Progenitor cell of endocrine pancreas (in vitro differentiated cells): ENCODE measurements at places on chromosomes 3 and 15.
A peak's percentile ranks its signal among the peaks of the same experiment; 100 is the strongest.

- peaks cover 5% of the 10 kb centered on the region for H3K4me1 ChIP-seq
- no peaks in the 10 kb centered on the region for H3K27me3 ChIP-seq
- no peak overlapping the region for H3K27ac ChIP-seq
- H3K4me3 ChIP-seq = no peak overlapping the region
Measured at GRCh38 chr3:173007079-173007723, 133.8 kb downstream of the SPATA16 start.

DNA sequence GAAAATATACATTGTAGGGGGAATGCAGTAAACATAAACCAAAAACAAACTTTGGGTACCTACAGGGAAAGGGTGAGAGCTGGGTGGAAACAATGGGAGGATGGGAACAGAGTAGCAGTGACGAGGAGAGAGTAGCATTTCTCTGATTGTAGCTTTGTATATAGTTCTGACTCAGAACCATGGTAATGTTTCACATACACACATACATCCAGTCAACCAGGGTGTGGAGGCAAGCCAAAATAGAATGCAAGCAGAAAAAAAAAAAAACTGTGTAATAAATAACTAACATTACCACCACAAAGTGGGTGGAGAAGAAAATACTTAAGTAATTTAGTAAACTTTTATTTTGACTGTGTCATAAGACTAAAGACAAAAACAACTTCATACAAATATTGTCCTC is 27.2 kb downstream of the BCL2A1 start:
- H3K4me1 ChIP-seq = peaks cover 6% of the 10 kb centered on the region
- no peaks in the 10 kb centered on the region for H3K36me3 ChIP-seq
- H3K27me3 ChIP-seq = no peaks in the 10 kb centered on the region
- no peak overlapping the region for H3K4me3 ChIP-seq
- peak overlapping the region; percentile 63 for H3K27ac ChIP-seq

GRCh38 chr3:32733631-32734229 is 48.7 kb downstream of the CNOT10 start:
- H3K4me1 ChIP-seq = no peaks in the 10 kb centered on the region
- DNase-seq = no peak
- no peak overlapping the region for H3K4me3 ChIP-seq
- peaks cover 13% of the 10 kb centered on the region for H3K36me3 ChIP-seq

GRCh38 chr3:116140100-116140689 is 305.1 kb downstream of the LSAMP start:
- H3K36me3 ChIP-seq = no peaks in the 10 kb centered on the region
- H3K4me3 ChIP-seq = no peak overlapping the region
- H3K27ac ChIP-seq = no peak overlapping the region
- H3K4me1 ChIP-seq = peaks cover 8% of the 10 kb centered on the region
- no peaks in the 10 kb centered on the region for H3K27me3 ChIP-seq

DNA sequence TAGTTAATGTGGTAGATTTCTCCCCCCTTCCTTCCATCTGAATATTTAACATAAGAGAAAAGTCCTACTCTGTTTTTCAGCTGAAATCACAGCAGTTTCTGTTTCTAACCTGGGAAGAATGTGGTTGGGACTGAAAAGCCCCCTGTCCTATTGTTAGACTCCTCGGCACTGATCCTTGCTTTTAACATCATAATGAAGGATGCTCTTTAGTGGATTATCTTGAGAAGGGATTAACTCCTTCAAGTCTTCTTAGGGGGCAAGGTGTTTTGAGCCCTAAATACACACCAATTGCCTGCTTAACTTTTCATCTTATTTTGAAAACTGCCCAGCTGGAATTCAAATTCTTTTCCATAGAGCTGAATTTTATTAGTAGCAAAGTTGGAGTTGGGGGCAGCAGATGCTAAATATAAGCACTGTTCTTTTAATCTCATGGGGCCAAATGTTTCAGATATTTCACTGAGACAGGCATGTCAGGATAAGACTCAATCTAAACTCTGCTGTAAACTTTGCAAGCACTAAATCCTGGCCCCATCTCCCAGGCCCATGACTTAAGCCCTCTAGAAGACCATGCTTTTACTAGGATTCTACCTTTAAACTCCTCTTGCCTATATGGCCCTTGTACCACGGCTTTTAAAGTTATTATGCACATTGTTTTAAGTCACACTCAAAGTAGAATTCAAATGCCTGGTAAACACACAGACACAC is 243.2 kb upstream of the NR2F2 start:
- no peak for DNase-seq
- H3K27me3 ChIP-seq = no peaks in the 10 kb centered on the region
- H3K4me3 ChIP-seq = no peak overlapping the region
- H3K4me1 ChIP-seq = peaks cover 4% of the 10 kb centered on the region
- H3K27ac ChIP-seq = no peak overlapping the region

GRCh38 chr3:50608278-50608677 is 3.3 kb downstream of the CISH start:
- DNase-seq = no peak
- no peak overlapping the region for H3K27ac ChIP-seq
- H3K4me1 ChIP-seq = peaks cover 21% of the 10 kb centered on the region
- H3K4me3 ChIP-seq = no peak overlapping the region

GRCh38 chr3:194023501-194024280 is 112.3 kb upstream of the HES1 start:
- DNase-seq = no peak
- no peaks in the 10 kb centered on the region for H3K36me3 ChIP-seq
- H3K4me1 ChIP-seq = peaks cover 10% of the 10 kb centered on the region
- no peak overlapping the region for H3K27ac ChIP-seq
- no peak overlapping the region for H3K4me3 ChIP-seq
- no peaks in the 10 kb centered on the region for H3K27me3 ChIP-seq

DNA sequence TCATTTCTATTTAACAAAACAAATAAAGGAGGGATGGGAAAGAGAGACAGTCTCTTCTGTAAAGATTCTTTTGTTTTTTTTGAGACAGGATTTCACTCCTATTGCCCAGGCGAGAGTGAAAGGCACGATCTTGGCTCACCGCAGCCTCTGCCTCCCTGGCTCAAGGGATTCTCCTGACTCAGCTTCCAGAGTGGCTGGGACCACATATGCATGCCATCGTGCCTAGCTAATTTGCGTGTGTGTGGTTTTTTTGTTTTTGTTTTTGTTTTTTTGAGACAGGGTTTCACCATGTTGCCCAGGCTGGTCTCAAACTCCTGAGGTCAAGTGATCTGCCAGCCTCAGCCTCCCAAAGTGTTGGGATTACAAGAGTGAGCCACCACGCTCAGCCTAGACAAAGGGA is 23.3 kb downstream of the STAG1 start:
- DNase-seq = no peak
- H3K36me3 ChIP-seq = no peaks in the 10 kb centered on the region
- H3K4me1 ChIP-seq = peaks cover 37% of the 10 kb centered on the region
- no peak overlapping the region for H3K4me3 ChIP-seq

DNA sequence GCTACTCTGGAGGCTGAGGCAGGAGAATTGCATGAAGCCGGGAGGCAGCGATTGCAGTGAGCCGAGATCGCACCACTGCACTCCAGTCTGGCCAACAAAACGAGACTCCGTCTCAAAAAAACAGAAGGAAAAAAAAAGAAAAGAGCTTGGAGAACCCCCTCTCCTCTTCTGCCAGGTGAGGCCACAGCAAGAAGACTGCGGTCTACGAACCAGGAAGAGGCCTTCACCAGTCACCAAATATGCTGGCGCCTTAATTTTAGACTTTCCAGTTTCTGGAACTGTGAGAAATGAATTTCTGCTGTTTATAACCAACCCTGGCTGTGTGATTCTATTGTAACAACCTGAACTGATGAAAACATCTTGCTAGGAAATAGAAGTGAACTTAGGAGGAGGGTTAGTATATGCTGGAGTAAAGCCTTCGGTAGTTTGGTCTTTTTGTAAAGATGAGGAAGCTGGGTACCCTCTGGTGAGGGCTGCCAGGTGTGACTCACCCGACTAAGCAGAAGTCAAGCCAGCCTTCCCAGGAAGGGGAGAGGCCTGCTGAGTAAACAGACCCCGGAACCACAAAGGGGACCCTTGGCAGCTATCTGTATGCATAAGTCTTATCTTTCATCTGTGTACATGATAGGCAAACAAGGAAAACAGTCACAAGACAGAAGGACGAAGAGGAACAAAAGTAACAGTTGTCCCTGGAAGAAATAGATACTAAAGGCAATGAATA is 78.7 kb downstream of the KLF13 start:
- peaks cover 15% of the 10 kb centered on the region for H3K27me3 ChIP-seq
- peaks cover 2% of the 10 kb centered on the region for H3K36me3 ChIP-seq
- no peak overlapping the region for H3K27ac ChIP-seq

- no peak overlapping the region for H3K27ac ChIP-seq
- peaks cover 1% of the 10 kb centered on the region for H3K36me3 ChIP-seq
- H3K4me1 ChIP-seq = peaks cover 22% of the 10 kb centered on the region
- H3K4me3 ChIP-seq = no peak overlapping the region
- DNase-seq = no peak
- peaks cover 2% of the 10 kb centered on the region for H3K27me3 ChIP-seq
Measured at GRCh38 chr3:4757575-4758248, 221.5 kb upstream of the BHLHE40 start.

DNA sequence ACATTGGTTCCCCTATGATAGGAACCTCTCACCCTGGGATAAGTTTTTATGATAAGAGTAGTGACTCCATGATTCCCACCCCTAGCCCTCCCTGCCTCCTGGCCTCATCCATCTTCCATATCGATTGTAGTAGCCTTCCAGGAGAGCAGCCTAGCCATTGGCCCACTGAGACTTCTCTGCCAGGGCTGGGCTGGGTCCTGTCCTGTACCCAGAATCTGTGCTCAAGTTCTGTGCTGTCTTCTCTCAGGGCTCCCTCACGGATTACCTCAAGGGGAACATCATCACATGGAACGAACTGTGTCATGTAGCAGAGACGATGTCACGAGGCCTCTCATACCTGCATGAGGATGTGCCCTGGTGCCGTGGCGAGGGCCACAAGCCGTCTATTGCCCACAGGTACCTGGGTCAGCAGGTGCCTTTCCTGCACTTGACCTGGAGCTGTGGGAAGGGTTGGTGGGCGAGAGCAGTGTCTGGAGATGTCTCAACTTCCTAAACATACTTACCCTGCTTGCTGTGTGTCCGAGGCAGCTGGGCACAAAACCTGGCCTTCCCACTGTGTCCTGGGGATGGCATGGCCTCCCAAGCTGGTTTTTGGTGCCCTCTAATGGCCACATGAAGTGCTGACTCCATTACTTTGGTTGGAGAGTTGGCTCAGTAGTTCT is 16.6 kb upstream of the EXOG start:
- H3K4me3 ChIP-seq = no peak overlapping the region
- peaks cover 21% of the 10 kb centered on the region for H3K36me3 ChIP-seq
- H3K27ac ChIP-seq = peak overlapping the region; percentile 6
- peaks cover 3% of the 10 kb centered on the region for H3K4me1 ChIP-seq

DNA sequence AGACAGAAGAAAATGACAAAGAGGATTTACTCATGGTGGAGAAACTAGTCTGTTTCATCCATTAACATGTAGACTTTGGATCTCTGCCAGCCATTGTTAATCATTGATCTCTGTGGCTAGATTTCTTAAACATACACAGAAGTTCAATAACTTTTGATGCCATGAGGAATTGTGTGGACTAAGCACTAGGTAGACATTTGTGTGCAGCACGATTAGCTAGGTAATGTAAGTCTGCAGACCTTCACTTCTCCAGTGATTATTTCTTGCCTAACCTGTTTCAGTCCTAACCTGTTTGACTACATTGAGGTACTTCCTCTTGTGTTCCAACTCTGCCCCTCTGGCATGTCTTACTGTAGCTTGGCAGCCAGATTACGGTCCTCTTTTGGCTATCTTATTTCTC is 928.5 kb upstream of the ROBO1 start:
- H3K4me1 ChIP-seq = peaks cover 22% of the 10 kb centered on the region
- DNase-seq = no peak
- peak overlapping the region; percentile 71 for H3K27ac ChIP-seq
- H3K4me3 ChIP-seq = no peak overlapping the region
- H3K36me3 ChIP-seq = no peaks in the 10 kb centered on the region

GRCh38 chr3:98874602-98875249 is 26.8 kb downstream of the DCBLD2 start:
- H3K36me3 ChIP-seq = peaks cover 46% of the 10 kb centered on the region
- H3K4me3 ChIP-seq = no peak overlapping the region
- H3K27ac ChIP-seq = no peak overlapping the region
- DNase-seq = no peak
- no peaks in the 10 kb centered on the region for H3K27me3 ChIP-seq

GRCh38 chr15:40340038-40340739 is 550 bp downstream of the CCDC9B start:
- no peaks in the 10 kb centered on the region for H3K36me3 ChIP-seq
- peaks cover 3% of the 10 kb centered on the region for H3K4me1 ChIP-seq
- no peak overlapping the region for H3K4me3 ChIP-seq

DNA sequence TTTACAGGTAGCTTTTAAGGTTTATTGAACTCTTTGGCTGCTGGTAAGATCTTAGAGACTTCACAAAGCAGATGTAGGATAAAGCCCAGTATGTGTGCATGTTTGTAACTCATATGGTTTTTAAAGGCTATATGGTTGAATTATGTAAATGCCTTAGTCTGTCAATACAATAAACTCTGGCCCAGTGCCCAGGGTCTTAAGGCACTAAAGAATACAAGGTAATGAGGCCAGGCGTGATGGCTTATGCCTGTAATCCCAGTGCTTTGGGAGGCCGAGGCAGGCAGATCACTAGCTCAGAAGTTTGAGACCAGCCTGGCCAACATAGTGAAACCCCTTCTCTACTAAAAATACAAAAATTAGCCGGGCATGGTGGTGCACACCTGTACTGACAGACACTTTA is 170.3 kb upstream of the CGNL1 start:
- H3K4me1 ChIP-seq = peaks cover 14% of the 10 kb centered on the region
- no peak for DNase-seq
- H3K4me3 ChIP-seq = no peak overlapping the region
- H3K27ac ChIP-seq = peak overlapping the region; percentile 49

GRCh38 chr3:47324278-47324865 is 41.6 kb downstream of the KLHL18 start:
- peaks cover 19% of the 10 kb centered on the region for H3K36me3 ChIP-seq
- no peak overlapping the region for H3K27ac ChIP-seq
- H3K4me3 ChIP-seq = no peak overlapping the region
- DNase-seq = peak; percentile 42
- H3K27me3 ChIP-seq = no peaks in the 10 kb centered on the region
- no peaks in the 10 kb centered on the region for H3K4me1 ChIP-seq

GRCh38 chr3:71408903-71409302 is 174.6 kb downstream of the FOXP1 start:
- no peak for DNase-seq
- H3K36me3 ChIP-seq = peaks cover 2% of the 10 kb centered on the region
- H3K27me3 ChIP-seq = no peaks in the 10 kb centered on the region
- no peak overlapping the region for H3K4me3 ChIP-seq
- peak overlapping the region; percentile 2 for H3K27ac ChIP-seq
- H3K4me1 ChIP-seq = peaks cover 31% of the 10 kb centered on the region

DNA sequence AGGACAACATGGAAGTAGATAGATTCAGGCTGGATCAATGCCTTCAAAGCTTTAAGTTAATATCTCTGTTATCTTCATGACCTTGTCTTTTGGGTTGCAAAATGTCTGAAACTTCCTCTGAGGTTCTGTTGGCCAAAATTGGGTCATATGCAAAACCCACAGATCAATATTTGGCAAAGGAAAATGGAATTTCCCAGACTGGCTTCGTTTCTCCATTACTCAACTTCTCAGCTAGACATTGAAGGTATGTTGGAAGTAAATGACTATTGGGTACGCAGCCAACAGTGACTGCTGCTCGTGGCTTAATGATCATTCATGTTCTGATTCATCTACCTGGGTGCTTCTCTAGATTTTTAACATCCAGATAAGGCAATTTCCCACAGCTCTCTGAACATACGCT is 675.4 kb upstream of the SGO1 start:
- H3K36me3 ChIP-seq = peaks cover 2% of the 10 kb centered on the region
- no peaks in the 10 kb centered on the region for H3K27me3 ChIP-seq
- H3K4me1 ChIP-seq = no peaks in the 10 kb centered on the region
- no peak overlapping the region for H3K4me3 ChIP-seq
